Anterior cingulate cortex (tissue), 58 donors: ENCODE measurements at places on chromosomes 3 and 15.

GRCh38 chr3:99943931-99944761 lies 126.5 kb downstream of the CMSS1 start:
- no peak for DNase-seq

GRCh38 chr3:81760215-81760614 lies 1.2 kb downstream of the GBE1 start:
- no peak for DNase-seq

- DNase-seq = peak; percentile 21
These were observed 665 bp downstream of the GLB1 start for GRCh38 chr3:33096093-33096868.

DNA sequence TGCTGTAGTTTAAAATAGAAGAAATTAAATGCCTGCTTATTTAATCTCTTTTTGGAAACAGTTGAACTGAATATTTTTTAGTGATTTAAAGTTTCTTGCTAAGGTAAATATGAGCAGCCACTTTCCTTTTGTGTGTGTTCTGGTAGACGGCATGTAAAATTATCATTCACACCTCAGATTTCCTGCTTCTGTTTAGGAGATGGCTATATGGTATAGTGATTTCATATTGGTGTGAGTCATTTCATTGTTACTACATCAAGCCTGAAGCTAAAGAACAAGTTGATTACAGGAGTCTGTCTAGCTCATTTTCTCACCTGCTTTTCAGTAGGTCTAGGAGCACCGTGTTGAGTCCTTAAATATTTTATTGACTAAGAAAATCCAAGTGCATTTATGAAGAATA lies 2.2 kb downstream of the LRCH3 start:
- DNase-seq = no peak

- DNase-seq = no peak
These were observed 110.8 kb downstream of the VGLL4 start for GRCh38 chr3:11532931-11533391.

- DNase-seq = no peak
These were observed 229.5 kb downstream of the NR1D2 start for GRCh38 chr3:24174614-24175013.

DNA sequence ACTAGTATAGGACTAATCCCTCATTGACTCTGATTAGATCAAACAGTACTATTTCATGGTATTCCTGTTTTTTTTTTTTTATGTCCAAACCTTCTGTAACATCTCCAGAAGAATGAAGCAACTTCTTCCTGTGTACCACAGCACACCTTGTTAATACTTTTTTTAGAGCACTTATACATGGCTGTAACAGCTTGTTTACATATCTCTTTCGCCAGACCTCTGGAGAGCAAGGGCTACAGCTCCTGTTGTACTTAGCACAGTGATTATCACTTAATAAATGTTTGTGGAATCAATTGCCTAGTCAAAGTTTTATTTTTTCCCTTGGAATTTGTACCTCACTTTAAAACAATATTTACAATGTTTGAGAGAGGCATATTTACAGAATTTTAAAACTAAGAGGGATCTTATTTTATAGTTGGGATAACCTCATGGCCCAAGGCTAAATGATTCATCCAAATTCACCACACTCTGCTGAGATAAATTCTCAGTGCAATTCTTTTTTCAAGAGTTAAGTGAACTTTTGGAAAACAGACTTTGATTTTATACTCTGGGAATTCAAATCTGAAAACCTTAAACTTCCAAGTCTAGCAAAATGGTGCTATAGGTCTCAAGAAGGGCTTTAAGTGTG lies 9.2 kb upstream of the GATM start:
- DNase-seq = no peak

DNA sequence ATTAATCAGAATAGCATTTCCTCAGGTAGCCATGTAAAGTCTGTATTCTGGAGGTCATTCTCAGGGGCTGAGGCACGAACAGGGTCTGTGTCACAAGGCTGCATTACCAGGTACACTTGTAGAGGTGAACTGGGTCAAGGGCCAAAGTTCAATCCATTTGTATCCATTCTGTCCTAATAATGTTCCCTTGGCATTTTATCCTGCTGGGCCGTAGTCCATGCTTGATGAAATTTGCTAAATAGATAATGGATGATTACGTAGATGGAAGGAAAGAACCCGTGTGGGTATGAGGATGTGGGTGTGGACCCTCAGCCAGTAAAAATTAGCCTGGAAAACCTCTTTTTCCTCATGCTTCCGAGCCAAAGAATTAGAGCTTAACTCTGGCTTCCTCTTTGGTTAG lies 785.9 kb downstream of the GRM7 start:
- DNase-seq = no peak
